CD4-positive, alpha-beta T cell (primary cell): ENCODE measurements at places on chromosomes 5 and 9.

DNA sequence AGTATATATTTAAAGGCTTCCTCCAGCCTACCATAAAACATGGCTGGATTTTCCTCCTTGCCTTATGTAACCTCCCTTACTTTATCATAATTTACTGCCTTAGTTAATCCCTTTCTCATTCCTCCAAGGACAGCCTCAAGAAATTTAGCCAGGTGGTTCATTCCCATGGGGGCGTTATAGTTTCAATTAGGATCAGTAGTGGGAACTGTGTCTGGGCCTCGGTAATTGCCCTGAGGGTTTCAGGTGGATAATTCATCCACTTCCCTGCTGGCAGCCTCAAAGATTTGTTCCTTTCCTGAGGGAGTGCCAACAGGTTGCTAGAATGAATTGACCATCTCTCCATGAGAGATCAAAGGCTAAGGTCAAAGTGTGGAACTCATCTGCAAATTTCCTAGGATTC, 4.3 kb upstream of the GM2A start:
- DNase-seq = no peak

DNA sequence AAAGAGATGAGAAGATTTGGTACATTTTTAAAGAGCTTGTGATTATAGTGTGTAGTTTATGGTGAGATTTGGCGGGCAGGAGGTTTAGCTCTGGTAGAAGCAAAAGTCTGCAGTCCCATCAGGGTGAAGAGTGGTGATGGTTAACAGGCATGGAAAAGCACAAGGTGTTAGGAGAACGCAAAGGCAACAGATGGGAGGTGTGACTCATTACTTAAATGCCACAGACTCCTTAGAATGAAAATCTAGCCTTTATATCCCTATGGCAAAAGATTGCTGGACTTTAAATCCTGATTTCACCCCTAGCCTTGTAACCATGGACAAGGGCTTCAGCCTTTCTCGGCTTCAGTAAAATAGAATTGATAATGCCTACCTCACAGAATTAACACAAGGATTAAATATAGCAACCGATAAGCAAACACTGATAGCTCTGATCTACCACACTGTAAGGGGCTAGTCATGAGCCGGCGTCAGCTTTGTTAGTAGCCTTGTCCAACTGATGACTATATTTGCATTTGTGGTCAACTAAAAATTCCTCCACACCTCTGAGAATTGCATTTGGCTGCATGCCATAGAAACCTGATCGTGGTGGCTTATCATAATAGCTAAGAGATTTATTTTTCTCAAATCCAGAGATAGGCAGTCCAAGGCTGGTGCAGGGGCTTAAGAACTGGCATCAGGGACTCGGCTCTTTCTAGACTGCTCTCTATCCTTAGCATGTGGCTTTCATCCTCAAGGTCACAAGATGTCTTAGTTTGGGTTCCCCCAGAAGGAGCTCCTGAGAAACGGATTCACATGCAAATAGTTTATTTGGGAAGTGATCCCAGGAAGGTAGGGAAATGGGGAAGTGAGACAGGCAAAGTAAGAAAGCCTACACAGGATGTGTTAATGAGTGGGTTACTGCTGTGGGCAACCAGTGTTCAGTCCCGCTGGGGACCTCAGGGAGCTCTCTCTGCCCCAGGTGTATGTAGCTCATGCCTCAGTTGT, 19.6 kb downstream of the MFAP3 start:
- no peak for DNase-seq

DNA sequence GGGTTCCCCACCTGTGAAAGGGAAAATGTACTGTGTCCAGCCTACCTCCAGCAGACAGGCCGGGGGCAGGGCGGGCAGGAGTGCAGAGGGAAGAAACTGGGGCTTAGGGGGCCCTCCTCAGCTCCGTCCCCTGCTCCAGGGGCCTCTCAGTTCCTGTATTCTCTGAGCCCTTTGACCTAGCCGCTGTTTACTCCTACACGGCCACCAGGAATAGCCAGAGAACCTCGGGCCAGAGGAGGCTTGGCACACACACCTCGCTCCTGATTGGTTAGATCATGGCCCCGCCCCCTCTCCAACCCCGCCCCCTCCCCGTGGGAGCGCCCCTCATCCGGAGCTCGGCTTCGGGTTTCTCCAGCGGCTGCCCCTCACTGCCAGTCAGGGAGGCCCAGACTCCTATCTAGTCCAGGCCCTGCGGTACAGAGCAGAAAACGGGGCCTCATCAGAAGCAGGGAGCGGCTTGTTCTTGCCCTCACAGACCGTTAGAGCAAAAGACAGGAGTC, 2.2 kb downstream of the ST6GALNAC6 start:
- no peak for DNase-seq

GRCh38 chr5:139212486-139212885, 14.3 kb upstream of the SIL1 start:
- no peak for DNase-seq
